ENCODE measurements at places on chromosomes 11 and 22. TPM values are rescaled to one million over a fixed set of nuclear protein-coding genes. Genes with fewer than 3 reads are reported as not detected.
A peak's percentile ranks its signal among the peaks of the same experiment; 100 is the strongest.

DNA sequence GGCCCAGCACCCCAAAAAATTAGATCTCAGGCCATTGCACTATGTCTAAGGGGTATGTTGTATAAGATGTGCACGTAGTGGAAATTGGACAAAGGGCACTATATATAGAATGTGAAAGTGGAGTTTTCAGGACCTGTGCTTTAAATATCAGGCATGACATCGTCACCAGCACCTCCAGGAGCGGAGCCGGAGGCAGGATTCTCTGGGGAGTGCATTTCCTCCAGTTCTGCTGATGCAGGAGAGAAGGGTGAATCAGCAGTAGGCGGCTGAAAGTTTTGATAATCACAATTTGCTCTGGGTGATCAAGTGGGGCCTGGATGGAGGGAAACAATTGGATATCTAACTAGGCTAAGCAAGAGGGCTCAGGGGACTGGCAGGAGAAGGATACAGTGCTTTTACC lies 69.1 kb upstream of the NTM start:
- no peak overlapping the region for H3K27ac ChIP-seq
- H3K4me3 ChIP-seq = no peak overlapping the region
- H3K36me3 ChIP-seq = no peaks in the 10 kb centered on the region
- DNase-seq = no peak

- H3K36me3 ChIP-seq = no peaks in the 10 kb centered on the region
- no peak for DNase-seq
- H3K4me3 ChIP-seq = no peak overlapping the region
- H3K27ac ChIP-seq = no peak overlapping the region
- no peaks in the 10 kb centered on the region for H3K27me3 ChIP-seq
- H3K4me1 ChIP-seq = no peaks in the 10 kb centered on the region
Measured at GRCh38 chr11:88620568-88621130, 283.1 kb upstream of the CTSC start.

The TEX12 gene
- not detected for total RNA-seq

The APOL6 gene
- total RNA-seq = 11.3 TPM

DNA sequence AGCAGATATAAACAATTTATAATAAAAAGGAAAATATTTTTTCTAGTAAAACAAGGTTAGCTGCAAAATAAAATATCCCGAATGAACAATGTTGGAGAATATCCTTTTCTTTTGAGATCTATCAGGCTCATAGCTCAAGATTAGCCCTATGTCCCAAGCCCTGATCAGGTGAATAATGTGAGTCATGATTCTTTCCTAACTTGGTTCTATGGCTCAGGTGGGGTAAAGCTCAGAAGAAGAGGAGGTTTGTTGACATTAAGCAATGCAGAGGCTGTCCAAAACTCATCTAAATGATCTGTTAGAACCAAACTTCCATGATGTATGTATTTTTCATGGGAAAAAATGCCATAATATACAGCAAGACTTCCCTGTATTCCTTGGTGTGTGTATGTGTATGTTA lies 86.1 kb downstream of the TRIM44 start:
- no peaks in the 10 kb centered on the region for H3K4me1 ChIP-seq
- H3K4me3 ChIP-seq = no peak overlapping the region
- no peak for DNase-seq
- no peak overlapping the region for H3K27ac ChIP-seq
- H3K36me3 ChIP-seq = no peaks in the 10 kb centered on the region

- H3K4me1 ChIP-seq = no peaks in the 10 kb centered on the region
- DNase-seq = no peak
- no peak overlapping the region for H3K27ac ChIP-seq
- H3K36me3 ChIP-seq = no peaks in the 10 kb centered on the region
Measured at GRCh38 chr11:109597336-109597735, 175.3 kb downstream of the C11orf87 start.

The MUC5AC gene
- under 0.01 TPM for total RNA-seq

- no peaks in the 10 kb centered on the region for H3K36me3 ChIP-seq
- no peaks in the 10 kb centered on the region for H3K27me3 ChIP-seq
Measured at GRCh38 chr11:129999407-129999806, 3.2 kb downstream of the PRDM10 start.

The HPX gene
- total RNA-seq = 0.50 TPM

- DNase-seq = no peak
- H3K27ac ChIP-seq = no peak overlapping the region
- no peaks in the 10 kb centered on the region for H3K4me1 ChIP-seq
- no peaks in the 10 kb centered on the region for H3K36me3 ChIP-seq
Measured at GRCh38 chr11:72263361-72263760, 19.4 kb upstream of the PHOX2A start.

The CDC42BPG gene
- total RNA-seq = 0.33 TPM

DNA sequence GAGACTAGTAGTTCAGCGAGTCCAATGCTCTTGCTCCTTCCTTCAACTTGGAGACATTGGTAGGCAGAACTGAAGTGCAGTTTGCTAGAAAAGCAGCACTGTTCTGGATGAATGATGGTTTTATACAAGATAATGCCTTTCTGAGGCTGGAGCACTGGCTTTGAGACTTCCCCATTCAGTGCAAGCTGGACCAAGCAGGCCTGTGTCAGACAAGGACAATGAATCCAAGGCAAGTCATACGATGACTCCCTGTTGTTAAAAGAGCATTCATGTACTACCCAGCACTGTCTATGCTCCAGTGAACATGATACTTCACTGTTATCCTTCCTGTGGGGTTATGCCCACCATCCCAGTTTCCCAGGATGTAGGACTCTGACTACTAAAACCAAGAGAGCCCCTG lies 242.3 kb upstream of the RAG2 start:
- no peaks in the 10 kb centered on the region for H3K4me1 ChIP-seq
- no peaks in the 10 kb centered on the region for H3K27me3 ChIP-seq
- H3K4me3 ChIP-seq = no peak overlapping the region
- H3K36me3 ChIP-seq = no peaks in the 10 kb centered on the region

GRCh38 chr11:76041208-76041607 lies 165.1 kb downstream of the WNT11 start:
- DNase-seq = no peak
- H3K27me3 ChIP-seq = no peaks in the 10 kb centered on the region
- no peaks in the 10 kb centered on the region for H3K36me3 ChIP-seq
- H3K4me3 ChIP-seq = no peak overlapping the region
- H3K4me1 ChIP-seq = no peaks in the 10 kb centered on the region

DNA sequence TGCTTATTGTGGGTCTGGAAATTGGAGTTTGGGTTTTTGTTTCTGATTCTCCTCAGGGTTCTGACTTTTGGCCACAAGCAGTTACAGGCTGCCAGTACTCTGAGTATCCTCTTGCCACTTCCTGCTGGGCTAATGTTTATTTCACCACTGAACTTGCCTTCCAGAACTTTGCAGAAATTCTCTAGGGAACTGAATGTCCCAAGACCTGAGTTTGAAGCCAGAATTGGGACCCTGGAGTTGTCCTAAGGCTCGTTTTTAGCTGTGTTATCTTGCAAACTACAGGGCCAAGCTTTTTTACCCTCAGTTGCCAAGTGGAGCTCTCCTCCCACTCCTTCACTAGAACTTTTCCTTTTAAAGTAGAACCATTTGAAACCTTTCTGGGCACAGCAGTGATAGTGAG lies 89.9 kb downstream of the FAT3 start:
- no peaks in the 10 kb centered on the region for H3K36me3 ChIP-seq
- H3K27me3 ChIP-seq = no peaks in the 10 kb centered on the region
- H3K27ac ChIP-seq = no peak overlapping the region
- DNase-seq = peak; percentile 72

DNA sequence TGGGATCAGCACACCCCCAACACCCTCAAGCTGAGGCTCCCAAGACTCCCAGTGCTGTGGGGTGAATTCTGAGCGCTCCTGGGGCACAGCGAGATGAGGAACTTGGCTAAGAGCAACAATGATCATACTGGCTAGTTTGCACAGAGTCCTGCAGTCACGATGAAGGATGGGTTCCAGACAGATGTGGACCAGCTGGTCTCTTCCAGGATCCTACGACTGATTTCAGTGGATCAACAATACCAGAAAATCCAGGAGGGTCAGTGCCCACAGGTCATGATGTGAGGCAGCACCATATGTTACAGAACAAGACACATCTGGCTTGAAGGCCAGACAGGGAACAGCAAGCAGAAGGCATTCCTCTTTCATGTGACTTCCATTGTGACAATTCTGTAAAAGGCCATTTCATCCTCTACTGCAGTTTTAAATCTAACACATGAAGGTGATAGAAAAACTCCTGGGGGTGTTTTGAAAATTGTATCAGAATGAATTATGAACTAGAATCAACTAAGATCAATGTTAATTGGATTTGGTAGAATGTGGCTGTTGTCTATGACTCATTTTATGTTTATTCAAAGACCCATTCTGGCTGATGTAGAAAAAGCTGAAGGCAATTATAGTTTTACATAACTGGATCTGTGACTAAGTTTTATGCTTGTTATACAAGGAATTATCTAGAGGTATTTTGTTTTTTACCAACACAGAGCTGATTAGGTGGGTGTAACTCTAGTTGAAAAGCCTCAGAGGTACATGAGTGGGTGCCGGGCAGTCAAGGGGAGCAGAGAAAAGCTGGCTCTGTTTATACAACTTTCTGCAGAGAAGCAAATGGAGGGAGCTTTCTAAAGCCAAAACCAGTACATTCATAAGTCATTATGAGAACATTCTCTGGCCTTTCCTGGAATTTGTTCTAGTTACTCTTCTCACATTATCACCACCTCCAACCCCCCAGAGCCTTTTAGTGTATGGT lies 29.1 kb downstream of the OR52K1 start:
- no peaks in the 10 kb centered on the region for H3K36me3 ChIP-seq
- H3K4me1 ChIP-seq = peaks cover 15% of the 10 kb centered on the region
- H3K4me3 ChIP-seq = no peak overlapping the region
- no peak for DNase-seq
- H3K27ac ChIP-seq = no peak overlapping the region
- no peaks in the 10 kb centered on the region for H3K27me3 ChIP-seq

The RNF141 gene
- 39.3 TPM for total RNA-seq

The HBD gene
- total RNA-seq = not detected

The SYT12 gene
- not detected for total RNA-seq

DNA sequence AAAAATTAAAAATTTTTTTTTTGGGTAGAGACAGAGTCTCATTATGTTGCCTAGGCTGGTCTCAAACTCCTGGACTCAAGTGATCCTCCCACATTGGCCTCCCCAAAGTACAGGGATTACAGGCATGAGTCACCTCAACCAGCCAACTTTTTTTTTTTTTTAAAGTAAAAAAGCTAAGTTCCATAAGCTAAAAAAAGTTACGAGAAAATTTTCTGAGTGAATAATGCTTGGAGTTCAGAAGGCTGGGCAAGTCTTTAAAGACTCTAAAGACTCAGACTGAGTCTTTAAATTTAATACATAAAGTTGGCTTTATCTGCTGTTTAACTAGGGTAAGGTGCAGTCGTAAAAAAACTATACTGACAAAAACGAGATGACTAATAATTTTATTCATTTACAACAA lies 5.6 kb downstream of the DDX6 start:
- H3K4me3 ChIP-seq = no peak overlapping the region
- peaks cover 67% of the 10 kb centered on the region for H3K4me1 ChIP-seq
- DNase-seq = no peak
- peaks cover 42% of the 10 kb centered on the region for H3K36me3 ChIP-seq
- H3K27ac ChIP-seq = peak overlapping the region; percentile 16

- peak overlapping the region; percentile 4 for H3K4me3 ChIP-seq
- H3K27ac ChIP-seq = peak overlapping the region; percentile 98
- H3K27me3 ChIP-seq = no peaks in the 10 kb centered on the region
- H3K4me1 ChIP-seq = peaks cover 100% of the 10 kb centered on the region
- H3K36me3 ChIP-seq = peaks cover 50% of the 10 kb centered on the region
Measured at GRCh38 chr22:31099841-31100761, 7.3 kb downstream of the SELENOM start.

- H3K36me3 ChIP-seq = no peaks in the 10 kb centered on the region
- peaks cover 19% of the 10 kb centered on the region for H3K4me1 ChIP-seq
- peak overlapping the region; percentile 88 for H3K27ac ChIP-seq
- H3K27me3 ChIP-seq = no peaks in the 10 kb centered on the region
Measured at GRCh38 chr22:42269432-42270175, 849 bp downstream of the TCF20 start.

- H3K4me3 ChIP-seq = no peak overlapping the region
- no peaks in the 10 kb centered on the region for H3K36me3 ChIP-seq
- no peaks in the 10 kb centered on the region for H3K27me3 ChIP-seq
- H3K4me1 ChIP-seq = peaks cover 32% of the 10 kb centered on the region
Measured at GRCh38 chr22:43310311-43310710, 32.9 kb downstream of the SCUBE1 start.

- no peaks in the 10 kb centered on the region for H3K27me3 ChIP-seq
- peaks cover 28% of the 10 kb centered on the region for H3K4me1 ChIP-seq
- H3K27ac ChIP-seq = no peak overlapping the region
- DNase-seq = no peak
Measured at GRCh38 chr11:12731841-12732336, 57.7 kb downstream of the TEAD1 start.

DNA sequence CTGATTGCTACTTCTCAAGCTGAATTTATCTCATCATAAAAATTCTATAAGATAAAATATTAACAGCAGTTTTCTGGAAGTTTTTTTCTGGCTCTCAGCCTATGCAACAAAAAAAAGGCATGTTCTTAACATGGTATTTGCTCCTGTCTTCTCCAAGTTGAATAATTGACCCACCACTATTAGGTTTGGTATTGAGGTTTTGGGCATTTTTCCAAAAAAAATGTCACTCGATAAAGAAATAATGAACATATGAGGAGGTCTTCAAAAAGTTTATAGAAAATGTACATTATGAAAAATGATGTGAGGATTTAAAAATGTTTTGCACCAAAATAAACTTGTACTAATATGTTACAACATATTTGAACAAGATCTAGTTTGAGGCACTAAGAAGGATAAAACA lies 808.6 kb upstream of the RAG2 start:
- no peaks in the 10 kb centered on the region for H3K36me3 ChIP-seq
- H3K4me1 ChIP-seq = no peaks in the 10 kb centered on the region
- H3K4me3 ChIP-seq = no peak overlapping the region
- no peak for DNase-seq

DNA sequence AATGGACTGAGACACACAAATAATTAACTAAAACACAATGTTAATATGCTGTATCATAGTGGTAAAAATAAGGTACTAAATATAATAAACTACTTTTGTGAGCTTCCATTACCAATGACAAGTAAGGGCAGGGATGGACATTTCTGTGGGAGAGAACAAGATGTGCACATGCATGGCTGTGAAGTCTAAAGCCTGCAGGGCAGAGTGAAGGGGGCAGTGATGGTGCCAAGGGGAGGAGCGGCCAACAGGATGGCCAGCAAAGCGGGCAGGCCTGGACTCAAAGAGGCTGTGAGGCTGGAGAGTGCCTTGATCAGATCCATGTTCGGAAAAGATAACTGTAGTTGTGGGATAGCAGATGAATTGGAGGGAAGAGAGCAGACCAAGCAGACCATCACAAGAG lies 12.5 kb downstream of the DESI1 start:
- H3K4me1 ChIP-seq = no peaks in the 10 kb centered on the region
- H3K27me3 ChIP-seq = no peaks in the 10 kb centered on the region
- no peak for DNase-seq
- peaks cover 29% of the 10 kb centered on the region for H3K36me3 ChIP-seq
- H3K27ac ChIP-seq = no peak overlapping the region
- H3K4me3 ChIP-seq = no peak overlapping the region

Data from esophagus muscularis mucosa (tissue), 4 donors.